ENCODE measurements at places on chromosomes 4 and X. TPM values are rescaled to one million over a fixed set of nuclear protein-coding genes. Genes with fewer than 3 reads are reported as not detected.

Gene MAGEA1
- total RNA-seq: not detected

Gene SHROOM4
- 0.44 TPM for total RNA-seq

Gene FTSJ1
- total RNA-seq: 40.5 TPM

Gene SOD3
- total RNA-seq: 42.3 TPM

Gene CT45A10
- not detected for total RNA-seq

Gene PPBP
- total RNA-seq: not detected

Gene SPANXA2
- total RNA-seq: not detected

Gene EDA
- total RNA-seq: 0.73 TPM

Gene MSANTD1
- 0.44 TPM for total RNA-seq

Gene WFS1
- total RNA-seq: 49.1 TPM

Gene GLRA2
- not detected for total RNA-seq

Gene EREG
- total RNA-seq: 0.33 TPM

Gene MTCP1
- 9.5 TPM for total RNA-seq

Gene ADGRG4
- total RNA-seq: under 0.01 TPM

Data from smooth muscle cell of trachea (primary cell).